ENCODE measurements at places on chromosomes 1 and 21.

DNA sequence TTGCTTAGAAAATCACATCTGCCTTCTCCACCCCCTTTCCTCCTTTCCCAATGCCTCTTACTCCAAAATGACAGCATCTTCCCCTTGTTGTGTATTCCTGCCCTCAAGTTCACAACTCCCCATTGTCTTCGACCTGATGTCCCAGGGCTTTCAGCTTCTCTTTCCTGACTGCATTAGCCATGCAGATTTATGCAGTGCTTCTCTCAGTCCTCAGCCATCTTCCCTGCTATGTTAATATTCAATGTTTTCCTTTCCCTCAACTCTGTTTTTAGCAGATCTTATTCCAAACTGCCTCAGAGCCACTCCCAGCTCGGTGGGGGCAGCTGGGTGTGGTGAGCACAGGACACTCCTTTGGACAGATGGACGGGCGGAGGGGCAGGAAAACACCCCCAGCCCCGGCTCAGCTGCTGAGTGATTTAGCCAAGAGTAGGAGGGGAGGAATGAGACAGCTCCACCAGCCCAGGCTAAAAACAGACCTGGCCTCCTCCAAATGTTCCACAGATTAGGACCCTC, 71.0 kb downstream of the CD2 start:
- no peak for DNase-seq

DNA sequence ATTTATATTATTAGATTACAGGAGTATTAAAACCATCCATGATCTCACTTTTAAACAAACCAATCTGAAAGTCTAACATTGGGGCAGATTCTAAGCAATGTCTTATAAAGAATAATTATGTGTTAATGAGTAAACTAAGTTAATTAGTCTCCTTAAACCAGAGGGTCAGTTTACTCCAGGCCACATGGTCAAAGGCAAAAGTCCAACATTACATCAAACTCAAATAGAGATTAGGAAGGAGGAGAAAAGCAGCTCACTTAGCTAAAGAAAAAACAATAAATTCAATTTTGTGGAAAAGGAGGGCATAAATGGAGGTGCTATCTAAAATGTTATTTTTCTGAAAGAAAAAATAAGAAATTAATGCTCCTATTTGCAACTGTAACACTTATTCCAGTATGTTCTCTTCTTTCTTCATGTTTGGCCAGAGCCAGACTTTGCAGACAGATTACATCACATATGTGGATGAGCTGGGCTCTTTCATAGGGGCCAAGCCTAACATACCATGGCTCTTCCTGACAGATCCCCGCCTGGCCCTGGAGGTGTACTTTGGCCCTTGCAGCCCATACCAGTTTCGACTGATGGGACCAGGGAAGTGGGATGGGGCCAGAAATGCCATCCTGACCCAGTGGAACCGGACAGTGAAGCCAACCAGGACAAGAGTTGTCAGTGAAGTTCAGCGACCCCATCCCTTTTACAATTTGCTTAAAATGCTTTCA, 24.3 kb upstream of the FMO2 start:
- no peak for DNase-seq

- DNase-seq, result no peak
Measured at GRCh38 chr1:204073837-204074273, 940 bp downstream of the SOX13 start.

- peak; percentile 73 for DNase-seq
Measured at GRCh38 chr1:6440198-6441126, 15.9 kb downstream of the ESPN start.

DNA sequence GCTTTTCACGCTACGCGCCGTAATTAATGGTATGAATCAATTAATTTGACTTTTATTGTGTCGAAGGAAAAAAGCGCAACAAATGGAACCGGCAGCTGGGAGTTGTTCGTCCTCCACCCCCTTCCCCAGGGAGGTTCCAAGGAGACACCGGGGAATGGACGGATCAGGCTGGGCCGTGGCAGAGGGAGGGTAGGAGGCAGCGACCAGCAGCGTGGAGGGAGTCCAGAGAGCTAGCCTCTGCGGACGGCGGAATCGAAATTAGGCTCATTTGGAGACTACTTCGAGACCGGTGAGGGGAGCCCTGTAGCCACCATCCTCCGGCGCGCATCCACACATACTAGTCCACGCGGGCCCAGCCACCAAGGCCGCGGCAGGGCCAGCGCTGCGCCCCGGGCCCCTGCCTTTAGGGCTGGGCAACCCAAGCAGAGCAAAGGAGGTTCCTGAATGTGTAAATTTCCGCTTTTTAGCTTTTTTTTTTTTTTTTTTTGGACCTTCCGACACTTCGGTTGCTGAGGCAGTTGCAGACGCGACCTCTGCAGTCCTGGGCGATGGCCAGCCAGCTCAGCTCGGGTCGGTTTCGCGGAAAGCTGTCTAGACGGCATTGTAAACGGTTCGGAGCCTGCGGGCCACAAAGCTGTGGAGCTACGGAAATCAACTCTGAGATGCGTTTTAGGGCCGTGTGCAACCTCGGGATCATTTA, 2.2 kb upstream of the FOXD3 start:
- no peak for DNase-seq

- no peak for DNase-seq
Measured at GRCh38 chr1:47405697-47406096, 10.4 kb upstream of the FOXE3 start.

- no peak for DNase-seq
Measured at GRCh38 chr1:155984341-155984740, 6.0 kb upstream of the ARHGEF2 start.

GRCh38 chr1:37602750-37603694, 7.3 kb upstream of the GNL2 start:
- DNase-seq, result peak; percentile 13

DNA sequence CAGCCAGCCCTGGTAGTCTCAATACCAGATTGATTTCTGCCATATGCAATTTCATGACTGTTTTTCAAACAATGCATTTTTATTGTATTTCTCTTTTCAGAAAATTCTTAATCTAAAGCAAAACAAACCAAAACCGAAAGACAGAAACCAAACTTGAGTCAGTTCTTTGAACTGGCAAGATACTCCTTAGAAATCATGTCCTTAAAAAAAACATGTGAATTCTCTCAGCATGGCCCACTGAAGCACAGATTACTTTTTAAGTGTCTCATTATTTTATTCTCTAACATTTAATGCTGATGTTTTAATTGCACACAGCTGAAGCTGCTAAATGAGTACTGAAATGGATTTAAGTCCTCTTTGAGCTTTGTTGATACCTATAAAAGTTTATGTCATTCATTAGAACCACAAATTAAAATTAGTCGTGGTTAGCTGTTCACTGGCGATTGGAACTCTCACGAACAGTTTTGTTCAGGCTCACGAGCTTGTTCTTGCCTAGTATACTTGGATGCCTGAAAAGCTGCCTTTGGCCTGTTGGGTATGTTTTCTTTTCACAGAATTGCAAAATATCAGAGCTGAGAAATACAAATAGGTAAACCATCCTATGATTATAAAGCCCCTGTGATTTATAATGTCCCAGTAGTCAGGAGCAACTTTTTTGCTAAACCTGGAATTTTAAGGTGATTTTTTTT, 87.5 kb downstream of the CAMTA1 start:
- no peak for DNase-seq

DNA sequence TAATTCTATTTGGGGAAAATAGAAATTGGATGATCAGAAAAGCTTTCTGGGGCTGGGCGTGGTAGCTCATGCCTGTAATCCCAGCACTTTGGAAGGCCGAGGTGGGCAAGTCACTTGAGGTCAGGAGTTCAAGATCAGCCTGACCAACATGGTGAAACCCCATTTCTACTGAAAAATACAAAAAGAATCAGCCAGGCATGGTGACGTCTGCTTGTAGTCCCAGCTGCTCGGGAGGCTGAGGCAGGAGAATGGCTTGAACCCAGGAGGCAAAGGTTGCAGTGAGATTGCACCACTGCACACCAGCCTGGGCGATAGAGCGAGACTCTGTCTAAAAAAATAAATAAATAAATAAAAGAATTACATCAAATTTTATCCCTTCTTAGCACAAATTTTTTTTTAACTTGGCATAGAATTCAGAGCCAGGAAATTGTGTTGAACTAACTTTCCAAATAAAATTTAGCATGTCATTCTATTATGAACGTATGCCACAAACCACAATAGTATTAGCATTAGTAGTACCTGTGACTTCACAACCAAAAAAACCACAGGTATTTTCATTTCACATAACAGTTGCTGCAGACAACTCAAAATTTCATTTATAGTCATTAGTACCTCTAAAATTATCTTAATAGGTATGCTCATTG, 4.5 kb upstream of the ANKRD13C start:
- DNase-seq, result no peak

DNA sequence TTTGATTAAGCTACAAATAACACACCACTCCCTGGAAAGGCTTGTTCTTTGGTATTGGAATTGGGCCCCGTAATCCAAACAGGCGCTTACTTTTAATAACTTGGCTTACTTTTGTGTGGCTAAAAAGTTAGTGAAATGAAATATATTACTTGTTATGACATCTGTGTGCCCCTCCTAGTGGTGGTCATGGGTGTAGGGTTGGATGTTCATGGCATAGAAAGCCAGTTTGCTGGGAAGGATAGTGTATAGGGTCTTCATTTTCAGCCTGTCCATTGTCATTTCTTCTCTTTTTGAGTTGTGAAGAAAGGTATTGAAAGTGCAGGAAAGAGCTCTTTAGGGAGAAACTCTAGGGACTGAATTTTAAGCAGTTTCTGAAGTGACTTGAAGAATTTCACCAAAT, 5.9 kb downstream of the CDC14A start:
- DNase-seq, result no peak

- DNase-seq, result no peak
Measured at GRCh38 chr1:111176678-111177077, 23.8 kb downstream of the DENND2D start.

DNA sequence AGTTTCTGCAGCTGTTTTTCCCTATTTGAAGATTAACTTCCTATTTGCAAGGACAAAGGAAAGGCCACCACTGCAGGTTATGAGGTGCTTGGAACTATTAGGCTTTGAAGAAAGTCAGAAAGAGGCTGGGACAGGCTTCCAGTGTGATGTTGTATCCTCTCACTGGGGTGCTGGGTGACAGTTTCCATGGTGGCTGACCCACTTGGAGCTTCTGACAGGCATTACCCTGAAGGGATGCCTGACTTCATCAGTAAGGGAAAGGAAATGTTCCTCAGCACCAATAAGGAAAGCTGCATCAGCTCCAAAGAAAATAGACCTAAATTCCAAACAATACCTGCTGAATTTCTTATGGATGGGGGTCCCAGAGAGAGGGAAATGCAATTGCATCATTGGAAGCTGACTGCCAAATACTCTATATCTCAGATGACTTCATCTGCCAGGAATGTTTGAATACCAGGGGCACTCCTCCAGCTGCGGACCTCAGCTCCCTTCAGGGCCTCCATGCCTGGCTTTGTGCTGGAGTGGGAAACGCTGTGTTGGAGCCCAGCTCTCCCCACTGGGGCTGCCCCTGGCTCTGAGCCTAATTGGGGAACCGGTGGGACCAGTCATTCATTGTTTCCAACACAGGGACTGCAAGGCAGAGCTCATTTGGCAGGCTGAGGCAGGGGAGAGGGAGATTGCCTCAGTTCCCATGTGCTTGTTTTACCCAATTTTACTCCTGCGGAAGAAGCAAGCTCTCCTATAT, 76.6 kb downstream of the RGL1 start:
- no peak for DNase-seq

- DNase-seq, result no peak
Measured at GRCh38 chr1:61839679-61840078, 97.4 kb downstream of the PATJ start.

DNA sequence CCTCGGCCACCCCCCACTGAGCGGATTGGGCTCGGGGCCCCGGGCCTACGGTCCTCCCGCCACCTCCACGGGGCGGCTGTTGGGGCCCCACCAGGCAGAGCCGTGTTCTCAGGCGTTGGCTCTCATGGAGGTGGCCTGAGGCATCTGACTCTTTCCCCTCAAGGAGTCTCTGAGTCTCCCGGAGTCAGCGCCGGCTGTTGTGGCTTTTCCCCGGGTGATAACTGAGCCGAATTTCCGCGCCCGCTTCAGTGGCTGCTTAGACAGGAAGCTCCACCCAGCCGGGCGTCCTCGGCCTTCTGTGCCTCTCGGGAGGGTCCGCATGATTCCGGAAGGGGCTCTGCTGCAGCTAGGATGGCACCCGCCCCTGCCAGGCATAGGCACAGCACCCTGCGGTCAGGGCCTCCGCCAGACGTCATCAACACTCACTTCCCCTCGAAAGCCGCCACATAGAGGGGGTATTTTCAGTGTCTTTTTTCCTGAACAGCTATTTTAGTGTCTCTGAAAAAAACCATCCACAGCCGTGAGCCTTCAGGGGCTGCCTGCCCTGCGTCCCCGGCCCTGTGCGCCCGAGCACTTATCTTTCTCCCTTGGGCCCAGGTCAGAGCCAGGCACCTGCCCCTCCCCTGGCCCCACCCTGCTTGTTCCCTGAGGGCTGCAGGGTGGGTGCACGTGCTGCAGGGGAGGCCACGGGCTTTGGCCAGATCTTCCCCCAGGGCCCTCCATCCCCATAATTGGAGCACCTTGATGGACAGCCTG, 72.9 kb downstream of the SKI start:
- peak; percentile 98 for DNase-seq

DNA sequence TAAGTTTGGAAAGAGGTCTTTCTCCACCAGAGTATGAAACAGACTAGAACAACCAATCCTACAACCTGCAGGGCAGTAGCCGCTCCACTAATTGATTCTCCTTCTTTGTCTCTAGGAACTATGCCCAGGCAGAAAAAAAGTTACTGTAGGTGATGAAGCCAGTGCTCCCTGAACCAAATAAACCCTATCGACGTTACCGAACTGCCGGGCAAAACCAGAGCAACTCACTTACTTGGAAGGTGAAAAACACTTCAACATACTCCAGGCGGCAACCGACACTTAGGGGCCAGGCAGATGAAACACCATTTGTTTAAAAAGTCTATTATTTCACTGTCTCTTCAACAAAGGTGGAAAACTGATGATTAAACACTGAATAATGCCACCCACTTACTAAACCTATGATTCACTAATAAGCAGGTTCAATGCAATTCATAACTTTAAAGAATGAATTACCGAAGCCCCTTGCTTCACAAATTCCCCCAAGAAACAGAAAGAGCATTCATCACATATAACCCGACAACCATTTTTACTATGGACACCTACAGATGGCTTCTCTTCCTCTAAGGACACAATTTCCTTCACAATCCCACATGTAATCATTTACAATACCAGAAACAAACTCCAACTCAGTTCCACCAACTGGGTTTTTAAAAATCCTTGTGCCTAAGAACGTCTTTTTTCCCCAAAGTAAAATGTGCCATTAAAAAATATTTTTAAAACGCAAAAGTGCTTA, 1.6 kb downstream of the NRIP1 start:
- no peak for DNase-seq

Measured in CD4-positive, alpha-beta T cell treated with Interferon gamma for 1 hour (primary cell).